ENCODE measurements at places on chromosomes 12 and 14.

DNA sequence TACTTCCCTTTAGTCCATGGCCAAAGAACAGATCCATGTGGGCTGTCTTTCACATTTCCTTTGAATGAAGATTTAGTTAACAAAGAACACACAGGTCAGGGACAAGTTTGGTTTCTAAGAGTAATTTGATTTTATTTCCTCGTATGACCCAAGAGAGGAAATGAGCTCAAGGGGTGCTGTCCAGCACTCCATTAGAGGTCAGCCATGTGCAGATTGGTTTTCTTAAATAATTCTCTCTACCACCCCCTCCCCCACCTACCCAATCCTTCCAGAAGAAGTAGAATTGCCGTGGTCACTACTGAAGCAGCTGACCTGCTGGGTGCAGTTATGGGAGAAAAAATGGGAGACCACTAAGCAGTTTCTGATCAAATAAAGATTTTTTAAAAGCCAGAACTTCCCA lies 13.9 kb upstream of the OAS1 start:
- no peak for DNase-seq

- DNase-seq, result no peak
Measured at GRCh38 chr14:68939181-68939892, 39.8 kb downstream of the ACTN1 start.

DNA sequence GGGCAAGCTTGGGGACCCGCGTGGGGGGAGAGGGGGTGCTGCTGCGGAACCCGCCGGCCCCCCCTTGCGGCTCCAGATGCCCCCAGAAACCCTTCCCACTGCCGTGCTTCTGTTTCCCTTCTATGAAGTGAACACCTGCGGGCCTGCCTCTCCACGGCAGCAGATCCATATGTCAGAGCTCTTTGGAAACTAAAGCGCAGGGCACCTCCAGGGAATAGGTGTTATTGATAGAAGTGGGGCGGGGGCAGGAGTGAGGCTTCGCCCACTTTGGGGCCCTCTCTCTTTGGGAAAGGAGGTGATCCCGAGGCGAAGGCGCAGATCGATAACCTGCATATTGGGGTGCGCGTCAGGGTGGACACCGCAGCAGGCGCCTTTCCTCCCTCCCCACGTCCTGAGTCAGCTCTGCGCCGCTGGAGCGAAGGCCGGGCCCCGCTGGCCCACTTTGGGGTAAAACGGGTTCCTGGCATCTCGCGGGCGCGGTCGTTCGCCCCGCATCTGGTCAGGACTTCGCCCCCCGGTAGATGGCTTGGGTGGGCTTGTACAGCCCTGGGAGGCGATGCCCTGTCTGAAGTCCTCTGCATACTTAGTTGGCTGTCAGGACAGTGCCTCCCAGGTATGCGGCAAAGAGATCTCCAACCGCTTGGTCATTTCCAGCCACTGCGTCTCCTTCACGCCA lies 524 bp downstream of the KMT5A start:
- peak; percentile 16 for DNase-seq

DNA sequence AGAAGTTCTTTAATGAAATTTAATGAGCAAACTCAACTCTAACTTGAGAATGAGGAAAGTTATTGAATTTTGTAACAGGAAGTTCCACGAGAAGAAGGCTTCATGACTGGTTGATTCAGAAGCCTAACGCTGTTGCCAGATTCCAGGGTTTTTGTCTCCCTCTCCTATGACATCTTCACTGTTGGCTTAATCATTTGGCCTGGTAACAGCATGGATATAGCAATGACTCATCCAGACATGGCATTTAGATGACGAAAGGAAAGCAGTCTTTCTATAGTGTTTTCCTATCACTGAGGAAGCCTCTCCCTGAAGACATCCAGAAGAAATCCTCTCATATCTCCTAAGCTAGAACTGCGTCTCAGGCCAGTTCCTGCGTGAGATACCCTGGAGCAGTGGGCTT lies 9.4 kb upstream of the KCNA1 start:
- peak; percentile 29 for DNase-seq

- DNase-seq, result no peak
Measured at GRCh38 chr12:85191-85666, 18.7 kb downstream of the IQSEC3 start.

Measured in brain microvascular endothelial cell (primary cell).